SK-N-SH treated with all-trans-retinoic acid at 6 μM for 48 hours (cell line): ENCODE measurements at places on chromosomes 1 and 21.
A peak's percentile ranks its signal among the peaks of the same experiment; 100 is the strongest.

DNA sequence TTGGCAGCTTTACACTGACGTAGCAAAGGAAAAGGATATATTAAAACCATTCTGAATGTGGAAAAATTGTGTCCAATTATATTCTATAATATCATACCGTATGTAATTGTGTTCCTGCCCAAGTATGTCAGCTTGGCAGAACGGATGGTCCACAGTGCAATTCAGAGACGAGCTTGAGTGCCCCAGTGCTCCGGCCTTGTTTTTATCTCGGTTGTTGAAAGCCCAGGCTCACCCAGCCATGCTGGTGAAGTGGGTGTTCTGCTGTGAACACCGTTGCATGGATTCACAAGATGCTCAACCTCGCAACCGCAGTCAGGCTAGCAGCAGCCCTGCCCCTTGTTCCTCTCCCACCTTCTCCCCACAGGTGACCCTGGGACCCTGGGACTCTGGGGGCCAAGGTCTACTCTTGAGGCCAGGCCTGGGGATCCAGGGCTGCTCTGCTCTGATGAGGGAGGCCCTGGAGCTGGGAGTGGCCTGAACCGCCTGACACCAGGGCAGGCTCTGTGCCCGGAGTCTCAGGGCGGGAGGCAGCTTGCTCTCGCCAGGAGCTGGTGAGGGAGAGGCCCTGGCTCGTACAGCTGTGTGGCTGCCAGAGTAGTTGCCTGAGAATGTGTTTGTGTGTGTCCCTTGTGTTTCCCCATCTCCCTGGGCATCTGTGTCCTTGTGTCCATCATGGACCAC lies 11.2 kb downstream of the PTPRF start:
- ATAC-seq: peak; percentile 14; the same call in 2 of the 3 replicates

GRCh38 chr1:31750858-31751510 lies 13.2 kb downstream of the ADGRB2 start:
- ATAC-seq: peak; percentile 12; the same call in 2 of the 3 replicates

DNA sequence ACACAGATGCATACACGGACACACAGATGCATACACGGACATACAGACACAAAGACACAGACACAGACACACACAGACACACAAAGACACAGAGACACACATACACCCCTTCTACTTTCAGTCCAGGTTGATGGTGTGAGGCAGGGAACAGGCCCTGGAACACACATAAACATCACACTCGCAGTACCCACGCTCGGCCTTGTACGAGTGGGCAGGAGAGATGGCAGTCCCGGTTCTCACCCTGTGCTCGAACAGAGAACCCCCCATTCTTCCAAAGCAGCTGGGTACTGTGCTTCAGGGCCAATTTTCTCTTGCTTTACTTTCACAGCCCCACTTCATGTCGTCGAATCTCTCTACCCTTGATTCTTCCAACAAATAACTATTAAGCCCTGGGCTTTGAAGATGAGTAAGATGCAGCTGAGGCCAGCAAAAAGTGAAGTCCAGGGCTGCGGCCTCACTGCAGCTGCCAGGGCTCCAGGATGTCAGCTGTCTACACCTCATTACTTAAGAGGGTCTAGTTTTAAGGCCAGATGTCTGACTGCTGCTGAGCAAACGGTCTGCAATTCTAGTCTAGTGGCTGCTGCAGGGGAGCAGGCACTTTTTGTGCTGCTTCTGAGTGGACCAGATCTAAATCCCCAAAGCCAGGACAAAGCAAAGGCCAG lies 90.1 kb downstream of the PGBD5 start:
- no peak for ATAC-seq

DNA sequence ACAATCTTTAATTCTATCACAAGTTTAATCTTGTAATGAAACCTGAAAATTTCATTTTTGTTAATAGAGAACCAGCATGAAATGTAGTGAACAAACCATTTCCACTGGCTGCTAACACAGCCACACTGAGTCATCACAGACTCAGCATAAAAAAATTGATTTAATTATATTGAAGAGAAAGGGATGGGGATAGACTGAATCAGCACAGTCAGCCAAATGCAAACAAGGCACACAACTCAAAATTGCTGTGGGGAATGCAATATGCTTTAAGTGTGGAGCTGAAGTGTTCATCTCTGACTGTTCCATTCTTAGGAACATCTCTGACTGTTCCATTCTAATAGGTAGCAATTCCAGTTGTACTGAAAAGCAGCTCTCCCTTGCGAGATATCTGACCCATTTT lies 299.8 kb downstream of the MRPL39 start:
- ATAC-seq: peak; percentile 98

DNA sequence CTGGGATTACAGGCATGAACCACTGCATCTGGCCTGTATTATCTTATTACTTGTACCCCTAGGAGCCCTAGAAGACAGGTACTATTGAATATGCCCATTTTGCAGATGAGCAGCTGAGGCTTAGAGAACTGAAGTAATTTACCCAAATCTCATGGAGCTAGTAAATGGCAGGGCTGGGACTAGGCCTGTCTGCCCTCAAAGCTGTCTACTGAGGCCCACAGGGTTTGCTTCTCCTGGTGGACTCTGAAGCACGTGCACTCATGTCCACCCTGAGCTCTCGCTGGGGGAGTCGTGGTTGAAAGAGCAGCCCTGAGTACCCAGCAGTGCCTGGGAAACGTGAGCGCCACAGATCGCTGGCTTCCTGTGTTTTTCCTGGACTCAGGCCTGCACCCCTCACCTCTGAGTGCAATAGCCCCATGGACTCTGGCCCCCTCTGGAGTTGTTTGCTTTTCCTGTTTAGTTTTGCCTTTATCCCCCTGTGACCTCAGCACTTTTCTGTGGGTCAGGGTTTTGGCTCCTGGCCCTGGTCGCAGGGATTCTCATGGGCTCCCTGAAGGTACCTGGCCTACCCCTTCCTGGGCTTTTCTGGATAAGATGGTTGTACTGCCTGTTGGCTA lies 52.4 kb downstream of the ARHGEF10L start:
- no peak for ATAC-seq

GRCh38 chr1:201718346-201719202 lies 110.4 kb upstream of the IPO9 start:
- no peak for ATAC-seq

DNA sequence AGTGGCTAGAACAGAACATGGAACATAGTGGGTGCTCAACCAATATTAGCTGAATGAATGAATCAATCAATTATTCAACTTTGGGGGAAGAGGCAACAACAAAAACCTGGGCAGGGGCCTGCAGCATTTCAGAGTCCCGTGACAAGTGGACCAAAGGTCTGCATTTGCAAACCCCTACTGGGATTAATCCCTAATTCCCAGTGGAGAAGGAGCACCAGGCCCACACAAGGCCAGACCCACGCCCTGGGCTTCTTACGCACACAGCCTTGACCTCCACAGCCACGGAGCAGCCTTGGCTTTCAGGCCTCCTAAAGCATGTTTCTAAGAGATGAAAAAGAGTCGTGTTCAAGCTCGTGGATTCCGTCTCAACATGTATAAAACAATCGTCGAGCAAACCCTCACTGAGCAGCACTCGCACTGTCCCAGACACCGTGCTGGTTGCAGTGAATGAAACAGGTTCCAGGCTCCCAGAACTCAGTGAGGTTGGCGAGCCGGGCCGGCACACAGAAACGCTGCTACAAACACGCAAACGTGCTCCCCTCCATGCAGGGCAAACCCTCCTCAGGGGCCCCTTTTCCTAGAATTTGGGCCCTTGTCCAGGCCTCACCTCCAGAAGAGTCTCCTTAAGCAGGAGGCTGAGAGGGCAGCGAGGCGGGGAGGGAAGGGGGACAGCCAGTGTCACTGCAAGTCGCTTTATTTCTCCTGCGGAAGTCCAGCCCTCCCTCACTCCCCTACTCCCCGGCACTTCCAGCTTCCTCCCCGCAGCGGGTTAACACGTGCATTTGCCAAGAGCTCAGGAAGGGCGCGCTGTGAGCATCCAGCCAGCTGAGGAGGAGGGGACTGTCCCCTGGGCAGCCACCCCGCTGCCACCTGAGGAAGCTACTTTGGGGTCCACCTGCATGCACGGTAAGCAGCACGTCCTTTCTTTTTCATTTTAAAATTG lies 556.4 kb downstream of the KIF26B start:
- ATAC-seq: no peak

- ATAC-seq: no peak
Measured at GRCh38 chr1:150550222-150551050, 1.2 kb downstream of the ADAMTSL4 start.

DNA sequence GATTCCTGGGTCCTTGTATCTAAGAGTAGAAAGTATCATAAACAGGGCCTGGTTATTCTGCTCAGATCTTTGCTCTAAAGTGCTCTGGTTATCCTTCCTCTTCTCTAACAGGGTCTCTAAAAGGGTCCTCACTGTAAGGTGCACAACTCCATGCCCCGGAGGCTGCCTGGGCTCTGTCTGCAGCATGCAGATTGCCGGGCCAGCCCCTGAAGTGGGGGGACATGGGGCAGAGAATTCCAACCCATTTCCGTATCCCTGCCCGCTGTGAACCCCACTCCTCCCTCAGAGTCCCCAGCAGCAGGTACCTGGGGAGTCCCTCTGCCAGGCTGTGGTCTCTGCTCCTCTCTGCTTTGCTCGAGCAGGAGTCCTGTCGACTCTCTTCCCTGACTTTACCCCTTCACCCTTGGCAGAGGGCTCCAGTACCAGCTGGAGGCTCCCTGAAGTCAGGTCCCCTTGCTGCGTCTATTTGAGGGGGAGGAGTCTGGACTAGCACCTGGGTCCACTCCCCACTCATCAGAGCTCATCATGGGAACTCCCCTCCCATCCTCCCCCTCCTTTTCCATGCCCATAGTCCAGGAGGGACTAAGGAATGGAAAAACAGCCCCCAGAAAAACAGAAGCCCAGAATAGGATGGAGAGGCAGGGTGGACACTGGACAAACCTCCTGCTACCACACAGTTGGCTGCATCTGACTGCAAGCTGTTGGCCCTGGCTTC lies 12.1 kb downstream of the BLACAT1 start:
- no peak for ATAC-seq

GRCh38 chr1:235746245-235746644 lies 96.7 kb upstream of the GNG4 start:
- no peak for ATAC-seq
